ENCODE measurements at places on chromosomes 1 and 21.

DNA sequence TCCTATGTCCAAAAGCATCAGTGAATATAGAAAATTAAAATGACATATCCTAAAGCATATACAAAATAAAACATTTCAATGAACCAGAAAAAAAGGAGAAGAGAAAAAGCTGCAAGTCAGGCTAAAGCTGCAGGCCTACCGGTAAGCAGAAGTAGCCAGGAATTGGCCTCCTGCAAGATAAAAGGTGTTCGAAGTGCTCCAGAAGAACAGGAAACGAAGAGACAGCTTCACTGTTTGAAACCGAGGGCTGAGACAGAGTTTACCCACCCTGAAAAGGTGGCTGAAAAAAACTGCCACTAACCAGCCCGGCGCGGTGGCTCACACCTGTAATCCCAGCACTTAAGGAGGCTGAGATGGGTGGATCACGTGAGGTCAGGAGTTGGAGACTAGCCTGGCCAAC is 37.4 kb downstream of the NSL1 start:
- ATAC-seq = no peak

GRCh38 chr1:84896279-84896678 is 3.3 kb upstream of the LPAR3 start:
- ATAC-seq = no peak

GRCh38 chr1:65109487-65109886 is 38.5 kb upstream of the AK4 start:
- no peak for ATAC-seq

DNA sequence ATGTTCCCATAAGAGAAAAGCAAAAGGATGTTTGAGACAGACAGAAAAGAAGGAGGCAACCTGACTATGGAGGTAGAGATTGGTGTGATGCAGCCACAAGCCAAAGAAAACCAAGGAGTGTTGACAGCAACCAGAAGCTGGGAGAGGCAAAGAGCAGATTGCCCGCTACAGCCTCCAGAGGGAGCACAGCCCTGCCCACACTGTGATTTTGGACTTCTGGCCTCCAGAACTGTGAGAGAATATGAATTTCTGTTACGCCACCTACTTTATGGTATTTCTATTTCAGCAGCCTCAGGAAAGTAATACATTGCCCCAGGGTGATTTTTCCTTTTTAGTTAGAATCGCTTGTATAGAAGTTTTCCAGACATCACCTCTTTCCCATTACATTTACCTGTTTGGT is 28.4 kb downstream of the SLAMF6 start:
- peak; percentile 81 for ATAC-seq

GRCh38 chr1:187313115-187313514 is 484.4 kb downstream of the PLA2G4A start:
- ATAC-seq = no peak

GRCh38 chr1:6418668-6419396 is 887 bp downstream of the HES2 start:
- no peak for ATAC-seq

DNA sequence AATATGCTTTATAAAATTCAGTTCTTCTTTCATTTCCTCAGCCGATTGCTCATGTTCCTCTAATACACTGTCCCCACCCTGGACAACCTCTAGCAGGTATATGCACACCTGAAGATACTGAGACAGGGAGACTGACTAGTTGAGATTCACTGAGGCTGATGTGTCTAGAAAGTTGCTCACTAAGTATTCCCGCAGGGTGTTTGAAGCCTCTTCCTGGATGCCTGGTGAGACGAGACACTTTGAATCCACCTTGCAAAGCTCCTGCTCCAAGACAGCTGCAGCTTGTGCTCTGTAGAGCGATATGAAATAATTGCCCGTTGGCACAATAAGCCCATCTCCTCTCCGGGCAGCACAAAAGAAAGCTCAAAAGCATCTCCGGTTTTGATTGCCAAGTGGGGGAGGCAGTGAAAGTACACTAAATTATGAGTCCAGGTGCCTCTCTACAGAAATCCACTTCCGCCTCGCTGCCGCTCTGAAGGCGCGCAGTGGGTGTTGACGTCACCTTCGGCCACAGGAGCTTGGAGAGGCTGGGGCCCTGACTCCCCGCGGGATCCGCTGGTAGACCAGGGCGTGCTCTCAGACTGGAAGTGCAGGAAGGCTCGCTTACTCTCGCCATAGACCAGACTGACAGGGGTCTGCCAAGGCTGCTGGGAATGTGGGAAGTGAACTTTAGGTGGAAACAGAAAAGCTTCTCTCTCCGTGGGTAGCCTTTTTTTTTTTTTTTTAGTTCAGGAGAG is 46.3 kb downstream of the GPA33 start:
- peak; percentile 90 for ATAC-seq

DNA sequence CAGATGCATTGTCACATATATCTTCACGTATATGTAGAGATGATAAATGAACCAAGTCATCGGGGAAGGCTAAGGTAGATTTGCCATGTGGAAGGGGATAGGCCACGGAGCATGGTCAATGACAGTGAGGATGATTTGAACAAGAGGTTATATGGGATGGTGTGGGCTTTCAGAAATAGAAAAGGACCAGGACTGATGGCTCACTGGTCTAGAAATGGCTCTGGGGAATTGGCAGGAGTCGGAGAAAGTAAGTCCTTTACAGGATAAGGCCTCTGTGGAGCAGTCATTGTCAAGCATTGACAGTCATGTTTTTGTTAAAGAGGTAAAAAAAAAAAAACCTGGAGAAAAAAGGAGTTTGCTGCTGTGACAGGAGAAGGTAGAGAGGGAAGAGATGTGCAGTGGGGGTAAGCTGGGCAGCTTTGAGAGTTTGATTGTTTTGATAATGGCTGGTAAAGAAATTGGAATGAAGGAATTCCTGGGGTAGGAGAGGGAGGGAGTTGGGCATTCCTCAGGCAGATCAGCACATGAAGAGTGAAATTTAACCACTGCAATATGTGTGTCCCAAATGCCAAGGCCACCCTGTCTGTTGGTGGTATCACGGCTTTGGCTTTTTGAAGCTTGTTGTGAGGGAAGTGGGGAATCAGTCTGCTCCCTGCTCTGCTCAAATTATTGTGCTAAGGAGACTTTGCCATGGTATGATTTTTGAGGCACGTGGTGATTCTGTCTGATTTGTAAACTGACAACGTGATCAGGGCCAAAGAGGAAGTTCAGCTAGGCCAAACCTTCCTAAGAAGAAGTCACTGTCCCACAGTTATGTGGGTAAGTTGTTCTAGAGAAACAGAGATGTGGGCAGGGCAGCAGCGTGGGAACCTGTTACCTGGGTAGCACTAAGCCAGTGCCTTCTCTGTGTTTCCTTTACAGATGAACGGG is 26.0 kb downstream of the MACF1 start:
- peak; percentile 92 for ATAC-seq

DNA sequence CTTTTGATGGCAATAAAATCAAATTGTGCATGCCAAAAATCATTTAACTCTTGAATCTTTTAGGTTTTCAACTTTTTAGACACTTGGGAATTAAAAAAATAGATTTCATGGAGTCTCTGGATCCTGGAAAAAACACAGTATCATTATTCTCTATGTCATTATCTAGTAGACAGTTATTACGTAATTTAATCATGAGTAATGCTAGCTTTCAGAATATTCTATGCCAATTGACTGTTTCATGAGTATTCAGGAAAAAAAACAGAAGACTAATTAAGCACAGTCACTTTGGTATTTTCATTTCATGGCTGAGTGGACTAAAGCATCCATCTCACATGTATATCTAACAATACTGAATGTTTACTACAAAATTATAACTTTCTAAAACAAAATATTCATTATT is 44.0 kb downstream of the ODF2L start:
- no peak for ATAC-seq

DNA sequence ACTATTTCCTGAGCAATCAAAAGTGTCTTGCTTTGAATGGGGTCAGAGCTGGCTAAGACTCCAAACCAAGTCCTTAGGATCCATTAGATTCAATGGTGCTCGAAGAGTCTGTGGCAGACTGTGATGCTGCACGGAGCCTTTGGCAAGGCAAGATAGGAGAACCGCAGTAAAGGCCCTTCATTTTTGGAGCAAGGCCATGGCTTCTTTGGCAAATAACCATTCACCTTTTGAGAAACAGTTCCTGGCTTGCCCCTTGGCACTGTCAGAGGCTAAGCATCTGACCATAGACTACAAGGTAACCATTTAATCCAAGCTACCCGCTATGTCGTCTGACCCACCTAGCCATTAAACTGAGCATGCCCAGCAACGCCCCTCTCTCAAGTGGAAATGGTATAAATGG is 45.2 kb downstream of the EDN2 start:
- ATAC-seq = no peak

DNA sequence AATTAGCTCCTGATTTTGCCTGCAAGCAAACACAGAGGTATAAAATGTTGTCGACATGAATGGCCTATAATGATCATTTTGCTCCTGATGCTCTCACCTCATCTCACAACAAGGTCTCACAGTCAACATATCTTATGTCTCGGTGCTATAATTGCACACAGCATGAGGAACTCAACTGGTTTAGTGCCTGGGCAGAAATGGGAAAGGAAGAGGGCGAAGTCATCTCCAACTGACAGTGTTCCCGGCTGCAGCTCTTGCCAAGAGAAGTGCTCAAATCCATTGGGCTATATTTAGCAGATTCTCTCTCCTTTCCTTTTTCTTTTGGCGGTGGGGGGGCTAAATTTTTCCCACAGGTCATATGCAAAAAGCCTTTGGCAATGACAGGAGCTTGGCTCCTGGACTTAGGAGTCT is 53.0 kb downstream of the SLC45A1 start:
- ATAC-seq = peak; percentile 13

DNA sequence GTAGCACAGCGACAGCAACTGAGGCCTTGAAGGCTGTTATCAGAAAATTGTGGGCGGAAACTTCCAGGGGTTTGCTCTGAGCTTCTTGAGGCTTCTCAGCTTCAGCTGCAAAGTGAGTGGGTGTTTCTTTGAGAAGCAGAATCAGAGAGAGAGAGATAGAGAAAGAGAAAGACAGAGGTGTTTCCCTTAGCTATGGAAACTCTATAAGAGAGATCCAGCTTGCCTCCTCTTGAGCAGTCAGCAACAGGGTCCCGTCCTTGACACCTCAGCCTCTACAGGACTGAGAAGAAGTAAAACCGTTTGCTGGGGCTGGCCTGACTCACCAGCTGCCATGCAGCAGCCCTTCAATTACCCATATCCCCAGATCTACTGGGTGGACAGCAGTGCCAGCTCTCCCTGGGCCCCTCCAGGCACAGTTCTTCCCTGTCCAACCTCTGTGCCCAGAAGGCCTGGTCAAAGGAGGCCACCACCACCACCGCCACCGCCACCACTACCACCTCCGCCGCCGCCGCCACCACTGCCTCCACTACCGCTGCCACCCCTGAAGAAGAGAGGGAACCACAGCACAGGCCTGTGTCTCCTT is at the start of gene FASLG:
Gene FASLG, plus strand, starts transcription at position 233 of the 583 bp plus-strand sequence. Its CDS starts 99 bp downstream, at position 332.
- no peak for ATAC-seq

GRCh38 chr1:19396280-19396679 is 84.2 kb downstream of the SLC66A1 start:
- no peak for ATAC-seq

- peak; percentile 76 for ATAC-seq
Measured at GRCh38 chr1:151888972-151889570, 20.2 kb downstream of the THEM4 start.

DNA sequence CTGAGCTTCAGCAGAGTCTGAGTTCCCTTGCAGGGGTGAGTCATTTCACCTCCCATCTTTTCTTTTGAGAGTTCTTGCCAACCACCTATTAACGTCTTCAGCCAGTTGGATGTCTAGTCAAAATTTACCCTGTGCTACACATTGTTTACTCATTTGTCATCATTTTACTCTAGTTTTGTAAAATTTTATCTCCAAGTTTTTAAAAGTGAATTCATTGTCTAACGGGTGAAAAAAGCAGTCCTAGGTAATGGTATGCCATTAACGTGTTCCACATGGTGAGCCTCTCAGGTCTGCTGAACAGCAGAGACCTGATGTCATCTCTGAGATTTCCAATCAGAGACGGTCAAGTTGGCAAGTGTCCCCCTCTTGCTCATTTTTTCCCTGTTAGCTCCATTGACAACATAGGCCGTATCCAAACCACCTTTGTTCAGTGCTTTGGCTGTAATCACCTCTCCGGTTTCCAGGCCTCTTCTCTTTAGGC is 85.4 kb downstream of the TBX15 start:
- no peak for ATAC-seq

DNA sequence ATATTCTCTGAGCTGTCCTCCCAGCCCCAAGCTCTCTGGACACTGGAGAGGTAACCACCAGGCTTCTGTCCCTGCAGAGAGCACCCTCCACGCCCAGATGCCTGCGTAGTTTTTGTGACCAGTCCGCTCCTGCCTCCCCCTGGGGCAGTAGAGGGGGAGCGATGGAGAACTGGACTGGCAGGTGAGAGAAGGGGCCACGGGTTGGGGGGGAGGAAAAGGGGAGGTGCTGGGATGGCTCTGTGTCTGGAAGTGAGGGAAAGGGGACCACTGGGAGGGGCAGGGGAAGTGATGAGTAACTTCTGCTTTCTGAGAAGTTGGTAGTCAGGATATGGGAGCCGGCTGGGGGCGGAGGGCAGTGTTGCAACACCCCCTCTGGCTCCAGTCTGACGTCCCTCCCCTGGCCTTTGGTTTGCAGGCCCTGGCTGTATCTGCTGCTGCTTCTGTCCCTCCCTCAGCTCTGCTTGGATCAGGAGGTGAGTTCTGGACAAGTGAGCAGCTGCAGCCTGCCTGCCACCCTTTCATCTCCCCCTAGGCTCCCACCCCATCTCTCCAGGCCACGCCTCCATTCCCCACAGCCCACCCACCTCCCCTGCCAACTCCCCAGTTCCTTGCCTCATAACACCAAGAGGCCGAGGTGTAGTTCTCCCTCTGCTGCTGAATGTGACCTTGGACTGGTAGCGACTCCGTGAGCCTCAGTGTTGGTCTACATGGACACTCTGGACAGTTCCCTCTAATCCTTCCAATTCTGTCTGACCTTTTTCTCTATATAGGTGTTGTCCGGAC is 3.1 kb downstream of the ADAMTSL4 start:
- ATAC-seq = peak; percentile 31
